NCI-H82 (cell line): ENCODE measurements at places on chromosomes 11 and 22.

DNA sequence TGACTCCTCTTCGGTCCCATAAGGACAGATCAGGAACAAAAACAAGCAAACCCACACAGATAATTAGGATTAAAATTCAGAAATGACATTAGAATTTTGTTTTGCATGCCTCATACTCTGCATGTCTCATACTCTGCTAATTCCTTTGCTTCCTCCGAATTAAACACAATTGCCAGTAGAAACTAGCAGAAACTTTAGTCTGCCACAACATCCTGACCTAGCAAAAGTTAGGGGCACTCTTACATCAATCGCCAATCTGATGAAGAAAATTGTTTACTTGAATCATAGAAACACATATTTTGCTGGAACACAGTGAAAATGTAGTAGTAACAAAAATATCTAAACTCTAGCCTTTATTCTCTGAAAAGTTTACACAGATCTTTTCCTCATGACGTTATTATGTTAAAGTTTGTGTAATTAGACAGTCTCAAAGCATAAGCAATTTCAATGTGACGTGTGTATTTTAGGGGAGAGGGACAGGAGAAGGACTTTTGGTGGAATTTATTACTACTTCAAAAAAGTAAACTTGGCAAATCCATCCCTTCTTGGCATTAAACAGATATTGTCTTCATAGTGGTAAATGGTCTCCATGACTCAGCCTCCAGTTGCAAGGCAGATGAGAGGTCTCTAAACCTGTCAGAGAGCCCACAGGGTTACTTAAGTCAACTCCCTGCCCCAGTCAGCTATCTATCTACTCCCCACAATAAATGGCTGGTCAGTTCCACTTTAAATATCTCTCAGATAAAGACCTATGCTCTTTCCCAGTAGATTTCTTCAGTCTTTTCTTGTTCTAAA, 249.8 kb upstream of the UBASH3B start:
- DNase-seq = no peak

GRCh38 chr11:115653926-115654325, 149.7 kb upstream of the CADM1 start:
- no peak for DNase-seq

- DNase-seq = no peak
Observed at GRCh38 chr11:61052182-61052972, 49.9 kb upstream of the CD5 start.

- no peak for DNase-seq
Observed at GRCh38 chr22:49015993-49016908, 811.4 kb downstream of the BRD1 start.

DNA sequence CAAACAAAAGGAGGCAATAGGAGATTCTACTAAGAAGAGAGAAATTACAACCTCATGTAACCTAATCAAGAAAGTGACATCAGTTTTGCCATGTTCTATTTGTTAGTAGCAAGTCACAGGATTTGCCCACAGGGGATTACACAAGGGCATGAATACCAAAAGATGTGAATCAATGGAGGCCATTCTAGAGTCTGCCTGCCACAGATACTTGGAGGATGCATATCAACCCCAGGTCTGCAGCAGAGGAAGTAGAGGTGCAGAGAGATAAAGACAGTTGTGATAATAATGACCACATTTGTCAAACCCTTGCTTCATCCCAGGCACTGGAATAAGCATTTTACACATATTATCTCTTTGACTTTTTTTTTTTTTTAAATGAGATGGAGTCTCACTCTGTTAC, 2.4 kb upstream of the ASCC2 start:
- no peak for DNase-seq

- no peak for DNase-seq
Observed at GRCh38 chr22:25172153-25172552, 27.5 kb upstream of the CRYBB3 start.

- DNase-seq = no peak
Observed at GRCh38 chr11:128105511-128105910, 481.8 kb downstream of the ETS1 start.

DNA sequence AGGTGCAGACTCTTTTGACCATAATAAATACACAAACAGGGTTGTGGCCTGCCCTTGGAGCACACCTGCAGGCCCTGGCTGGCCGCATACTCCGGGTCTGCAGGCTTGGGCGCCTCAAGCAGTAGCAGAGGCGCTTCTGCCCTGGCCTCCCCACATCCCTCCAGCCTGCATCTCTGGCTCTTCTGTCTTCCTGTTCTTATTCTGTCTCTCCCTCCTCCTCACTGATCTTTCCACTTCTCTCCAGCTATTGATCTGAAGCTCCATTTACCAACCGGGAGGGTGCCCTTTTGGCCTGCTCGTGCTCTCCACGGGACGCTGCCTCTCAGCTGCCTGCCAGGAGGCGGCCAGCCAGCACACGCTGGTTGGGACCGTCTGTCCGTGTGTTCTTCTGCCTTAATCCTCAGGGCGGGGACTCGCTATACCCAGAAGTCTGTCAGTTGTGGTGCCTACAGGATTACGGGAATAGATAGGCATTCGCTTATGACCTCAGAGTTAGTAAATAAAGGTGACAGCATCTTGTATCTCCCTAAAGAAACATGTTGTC, 5.2 kb downstream of the UPB1 start:
- DNase-seq = peak; percentile 90

DNA sequence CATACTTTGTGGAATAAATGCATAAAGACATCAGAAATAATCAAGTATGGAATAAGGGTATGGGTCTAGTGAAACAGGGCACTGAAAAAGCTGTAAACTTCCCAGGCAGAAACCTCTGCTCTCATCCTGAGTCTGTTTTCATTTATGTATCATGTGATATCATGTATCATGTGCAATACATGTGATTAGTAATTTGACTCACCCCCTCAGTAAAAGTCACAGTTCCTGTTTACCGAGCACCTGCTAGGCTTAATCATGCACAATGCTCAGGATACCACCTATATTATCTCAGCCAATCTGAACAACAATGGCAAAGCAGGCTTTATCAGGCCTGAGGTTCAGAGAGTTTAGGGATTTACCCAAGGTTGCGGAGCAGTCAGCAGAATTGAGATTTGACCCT, 250.6 kb upstream of the TENM4 start:
- DNase-seq = no peak

- DNase-seq = peak; percentile 76
Observed at GRCh38 chr11:762421-763072, 14.7 kb downstream of the GATD1 start.

DNA sequence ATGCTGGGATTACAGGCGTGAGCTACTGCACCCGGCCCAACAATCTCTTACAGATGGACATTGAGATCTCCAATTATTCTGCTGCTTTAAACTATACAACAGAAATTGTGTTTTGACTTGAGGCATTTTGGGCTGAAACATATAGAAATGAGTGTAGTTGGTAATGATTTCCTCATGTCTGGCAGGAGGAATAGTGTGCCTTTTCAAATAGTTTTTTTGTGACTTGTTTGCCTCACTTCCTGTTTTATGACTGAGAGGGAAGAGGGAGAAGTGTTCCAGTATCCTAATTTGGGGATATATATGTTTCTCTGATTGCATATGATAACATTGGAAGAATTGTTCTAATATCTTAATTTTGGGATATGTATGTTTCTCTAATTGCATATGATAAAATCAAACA, 40.2 kb downstream of the EP300 start:
- DNase-seq = no peak

- DNase-seq = no peak
Observed at GRCh38 chr11:96783311-96783710, 393.5 kb downstream of the JRKL start.

DNA sequence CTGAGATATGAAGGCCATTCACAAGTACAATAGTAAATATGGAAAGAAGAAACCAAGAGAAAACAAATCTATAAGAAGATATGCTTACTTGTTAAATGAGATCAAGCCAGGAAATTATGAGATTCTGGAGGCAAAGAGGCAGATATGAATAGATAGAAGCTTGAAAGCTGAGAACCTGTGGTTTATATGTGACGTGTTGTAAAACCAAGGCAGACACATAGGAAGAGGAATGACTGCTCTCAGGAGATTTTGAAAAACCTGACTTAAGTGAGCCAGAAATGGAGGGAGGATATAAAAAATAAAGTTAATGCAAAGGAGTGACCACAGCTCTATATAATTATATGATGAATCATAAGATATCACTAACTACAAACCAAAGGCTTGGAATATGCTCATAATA, 1160.5 kb upstream of the CNTN5 start:
- DNase-seq = no peak

- no peak for DNase-seq
Observed at GRCh38 chr11:17256512-17256911, 20.0 kb upstream of the NUCB2 start.

DNA sequence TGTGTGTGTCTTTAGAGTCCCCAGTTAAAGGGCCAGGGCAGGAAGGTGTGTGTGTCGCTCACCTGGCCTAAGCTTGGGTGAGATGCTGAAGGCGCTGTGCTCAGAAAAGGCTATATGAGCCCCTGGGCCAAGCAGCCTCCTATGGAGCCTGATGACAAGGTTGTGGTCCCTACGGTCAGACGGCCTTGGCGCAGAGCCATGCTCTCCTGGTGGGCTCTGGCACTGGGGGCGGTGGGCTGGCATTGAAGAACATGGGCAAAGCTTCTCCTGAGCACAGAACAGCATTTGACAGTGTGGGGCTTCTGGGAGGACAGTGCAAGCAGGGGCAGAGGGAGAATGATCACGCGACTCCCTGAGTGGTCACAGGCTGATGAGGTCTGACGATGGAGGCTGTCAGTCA, 10.7 kb upstream of the LRRC10B start:
- DNase-seq = no peak

- no peak for DNase-seq
Observed at GRCh38 chr11:132840191-132840590, 692.1 kb downstream of the OPCML start.

DNA sequence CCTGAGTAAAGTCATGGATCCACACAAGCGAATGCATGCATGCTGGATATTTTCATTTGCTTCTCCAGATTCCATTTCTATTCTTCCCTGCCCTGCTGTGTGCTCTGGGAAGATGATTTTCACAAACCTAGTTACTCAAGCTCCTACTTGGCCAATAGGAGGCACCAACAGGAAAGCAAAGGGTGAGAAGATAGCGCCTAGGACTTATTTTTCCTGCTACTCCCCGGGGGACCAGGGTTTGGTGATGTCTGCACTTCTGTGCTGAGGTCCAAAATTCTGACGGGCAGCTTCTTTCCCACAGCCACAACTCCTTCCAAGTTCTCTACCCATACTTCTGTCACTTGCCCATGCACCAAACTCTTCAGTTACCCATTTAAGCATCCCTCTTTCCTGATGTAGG, 509.3 kb upstream of the TENM4 start:
- no peak for DNase-seq

- no peak for DNase-seq
Observed at GRCh38 chr11:66032957-66033735, 6.9 kb upstream of the CATSPER1 start.

- peak; percentile 91 for DNase-seq
Observed at GRCh38 chr11:62602141-62603071, 741 bp upstream of the MTA2 start.

DNA sequence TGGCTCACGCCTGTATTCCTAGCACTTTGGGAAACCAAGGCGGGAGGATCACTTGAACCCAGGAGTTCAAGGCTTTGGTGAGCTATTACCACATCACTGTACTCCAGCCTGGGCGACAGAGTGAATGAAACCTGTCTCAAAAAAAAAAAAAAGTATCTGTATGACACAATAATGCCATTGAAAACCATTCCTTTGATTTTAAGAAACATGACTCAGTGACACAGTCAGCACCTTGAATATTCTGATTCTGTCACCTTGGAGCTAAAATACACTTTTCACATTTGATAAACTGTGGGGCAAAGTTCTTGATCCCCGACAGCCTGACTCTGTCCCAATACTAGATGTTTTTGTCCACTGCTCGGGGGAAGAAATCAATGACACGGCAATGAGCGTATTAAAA, 16.7 kb upstream of the ELFN2 start:
- no peak for DNase-seq

DNA sequence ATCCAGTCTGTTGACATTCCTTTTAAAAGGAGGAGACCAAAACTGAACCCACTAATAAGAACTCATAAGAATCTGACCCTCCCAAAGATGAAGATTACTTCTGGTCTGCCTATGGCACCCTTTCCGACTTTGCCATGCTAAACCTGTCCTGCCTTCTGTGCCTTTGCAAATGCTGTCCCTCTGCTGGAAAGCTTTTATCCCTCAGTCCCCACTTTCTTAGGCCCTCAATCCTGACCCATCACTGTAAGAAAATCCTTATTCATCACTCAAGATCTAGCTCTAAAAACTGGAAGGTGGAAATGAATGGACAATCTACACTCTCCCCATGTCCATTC, 10.4 kb downstream of the MPZL3 start:
- no peak for DNase-seq

DNA sequence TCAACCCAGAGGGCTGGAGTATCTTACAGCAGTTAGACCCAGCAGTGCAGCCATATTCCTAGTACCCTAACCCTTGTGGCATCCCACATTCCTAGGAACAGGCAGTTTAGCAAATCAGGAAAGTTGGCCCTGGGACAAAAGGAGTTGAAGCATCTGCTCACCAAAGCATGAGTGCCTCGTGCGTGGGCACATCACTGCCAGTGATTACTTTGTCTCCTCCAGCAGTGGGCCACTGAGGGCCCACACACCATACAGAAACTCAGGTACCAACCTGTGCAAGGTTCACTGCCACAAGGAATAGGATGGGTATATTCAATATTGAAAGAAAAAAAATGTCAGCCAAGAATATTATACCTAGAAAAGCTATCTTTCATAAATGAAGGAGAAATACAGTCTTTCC, 227.5 kb upstream of the CNTN5 start:
- no peak for DNase-seq

GRCh38 chr11:129374081-129374992, 1.3 kb upstream of the BARX2 start:
- DNase-seq = no peak

- DNase-seq = no peak
Observed at GRCh38 chr11:12884751-12885318, 124.3 kb upstream of the RASSF10 start.

DNA sequence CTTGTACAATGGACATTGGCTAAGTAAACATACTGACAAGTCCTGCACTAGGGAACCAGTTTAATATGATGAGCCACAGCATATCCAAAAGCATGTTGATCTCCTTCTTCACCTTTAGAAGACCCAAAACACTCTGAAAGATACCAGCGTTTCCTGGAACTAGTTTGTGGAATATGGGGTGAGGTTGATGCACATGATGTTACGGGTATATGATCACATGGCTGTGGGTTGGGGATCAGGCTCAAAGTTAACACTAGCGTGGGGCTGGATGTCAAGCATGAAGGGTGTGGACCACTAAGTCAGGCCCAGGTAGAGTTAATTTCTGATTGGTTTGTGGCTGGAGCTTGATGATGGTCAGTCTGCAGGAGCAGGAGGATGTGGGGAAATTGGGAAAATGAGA, 9.0 kb downstream of the IGLL5 start:
- DNase-seq = no peak

- peak; percentile 54 for DNase-seq
Observed at GRCh38 chr22:27930331-27931060, 11.4 kb upstream of the PITPNB start.

DNA sequence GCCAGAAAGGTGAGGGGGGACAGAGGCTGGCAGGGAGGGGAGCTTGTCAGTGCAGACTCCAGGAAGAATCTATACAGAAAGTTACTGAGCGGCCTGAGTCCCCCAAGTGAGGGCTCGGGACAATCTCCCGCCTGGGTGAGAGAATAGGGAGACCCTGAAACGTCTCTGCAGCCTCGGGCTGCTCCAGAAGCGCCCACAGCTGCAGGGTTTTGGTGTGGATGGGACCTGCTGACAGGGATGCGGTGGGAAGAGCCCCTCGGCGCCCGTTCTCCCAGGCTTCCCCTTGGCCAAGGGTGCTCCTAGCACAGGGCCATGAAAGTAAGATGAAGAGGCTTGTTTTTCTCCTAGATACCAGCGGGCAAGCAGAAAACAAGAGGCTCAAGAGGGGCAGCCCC, 743 bp upstream of the RCE1 start:
- peak; percentile 44 for DNase-seq
